ENCODE measurements at places on chromosomes 6 and 20.
A peak's percentile ranks its signal among the peaks of the same experiment; 100 is the strongest.

DNA sequence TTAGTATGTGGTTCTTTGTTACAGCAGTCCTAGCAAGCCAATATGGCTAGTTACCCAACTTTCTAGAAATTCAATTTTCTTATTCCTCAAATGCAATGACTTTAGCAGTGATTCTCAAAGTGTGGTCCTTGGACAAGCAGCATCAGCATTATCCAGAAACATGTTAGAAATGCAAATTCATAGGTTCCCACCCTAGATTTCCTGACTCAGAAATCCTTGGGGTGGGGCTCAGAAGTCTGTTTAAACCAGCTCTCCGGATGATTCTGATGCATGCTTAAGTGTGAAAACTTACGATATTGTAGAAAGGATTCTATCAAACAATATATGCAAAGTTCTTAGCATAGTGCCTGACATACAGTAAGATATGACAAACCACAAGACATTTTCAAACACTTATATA lies 757.1 kb downstream of the DHX35 start:
- no peak for DNase-seq

- peak; percentile 82 for DNase-seq
These were observed 55.0 kb downstream of the TRIM38 start for GRCh38 chr6:26017632-26017966.

- DNase-seq, result peak; percentile 53
These were observed 24.4 kb downstream of the PLCB1 start for GRCh38 chr20:8156235-8157079.

GRCh38 chr20:12219798-12220197 lies 302.1 kb downstream of the BTBD3 start:
- no peak for DNase-seq

- DNase-seq, result peak; percentile 13
These were observed 69.0 kb upstream of the CCN2 start for GRCh38 chr6:132020138-132020581.

GRCh38 chr20:61691978-61692377 lies 373.7 kb downstream of the TAF4 start:
- DNase-seq, result no peak

DNA sequence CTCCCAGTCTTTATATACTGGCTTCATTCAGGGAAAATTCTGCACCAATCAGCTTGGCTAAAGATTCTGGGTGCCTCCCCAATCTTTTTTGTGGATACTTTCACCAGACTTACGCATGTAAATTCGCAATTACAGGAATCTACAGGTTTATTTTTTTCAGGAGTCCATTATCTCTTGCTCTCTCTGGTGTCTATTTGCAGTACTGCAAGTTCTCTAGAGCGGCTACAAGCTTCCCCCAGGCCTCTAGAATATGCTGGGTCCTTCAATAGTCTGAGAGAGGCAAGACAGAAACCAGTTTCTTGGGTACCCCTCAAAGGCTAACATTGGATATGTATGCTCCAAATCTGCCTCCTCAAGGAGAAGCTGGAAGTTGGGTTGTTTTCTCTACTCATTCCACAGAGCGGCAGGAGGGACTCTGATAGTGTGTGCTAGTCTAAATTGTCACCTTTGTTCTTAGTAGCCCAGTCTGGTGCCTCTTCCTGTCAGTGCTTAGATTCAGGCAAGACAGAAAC lies 58.5 kb downstream of the SUN5 start:
- peak; percentile 60 for DNase-seq

DNA sequence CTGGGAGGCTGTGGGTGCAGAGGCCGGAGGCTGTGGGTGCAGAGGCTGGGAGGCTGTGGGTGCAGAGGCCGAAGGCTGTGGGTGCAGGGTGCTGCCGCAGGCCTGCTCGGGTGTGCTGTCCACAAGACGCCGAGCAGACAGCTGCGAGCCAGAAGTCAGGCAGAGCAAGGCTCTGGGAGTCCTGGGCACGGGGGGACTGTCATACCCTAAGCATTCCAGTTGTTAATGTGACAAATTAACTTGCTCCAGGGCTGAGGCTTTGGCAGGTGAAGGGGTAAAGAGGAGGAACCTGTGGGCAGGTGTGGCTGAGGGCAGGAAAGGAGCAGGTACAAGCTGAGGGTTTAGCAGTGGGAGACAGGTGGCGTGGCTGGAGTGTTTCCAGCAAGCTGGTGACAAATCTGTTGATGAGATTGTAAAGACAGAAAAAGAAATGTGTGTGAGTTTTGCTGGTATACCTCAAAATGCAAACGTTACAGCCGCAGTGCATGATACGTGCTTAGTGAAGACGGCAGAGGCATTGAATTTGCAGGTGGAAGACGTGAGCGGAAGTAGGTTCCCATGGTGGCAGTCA lies 14.2 kb upstream of the ADRM1 start:
- no peak for DNase-seq

DNA sequence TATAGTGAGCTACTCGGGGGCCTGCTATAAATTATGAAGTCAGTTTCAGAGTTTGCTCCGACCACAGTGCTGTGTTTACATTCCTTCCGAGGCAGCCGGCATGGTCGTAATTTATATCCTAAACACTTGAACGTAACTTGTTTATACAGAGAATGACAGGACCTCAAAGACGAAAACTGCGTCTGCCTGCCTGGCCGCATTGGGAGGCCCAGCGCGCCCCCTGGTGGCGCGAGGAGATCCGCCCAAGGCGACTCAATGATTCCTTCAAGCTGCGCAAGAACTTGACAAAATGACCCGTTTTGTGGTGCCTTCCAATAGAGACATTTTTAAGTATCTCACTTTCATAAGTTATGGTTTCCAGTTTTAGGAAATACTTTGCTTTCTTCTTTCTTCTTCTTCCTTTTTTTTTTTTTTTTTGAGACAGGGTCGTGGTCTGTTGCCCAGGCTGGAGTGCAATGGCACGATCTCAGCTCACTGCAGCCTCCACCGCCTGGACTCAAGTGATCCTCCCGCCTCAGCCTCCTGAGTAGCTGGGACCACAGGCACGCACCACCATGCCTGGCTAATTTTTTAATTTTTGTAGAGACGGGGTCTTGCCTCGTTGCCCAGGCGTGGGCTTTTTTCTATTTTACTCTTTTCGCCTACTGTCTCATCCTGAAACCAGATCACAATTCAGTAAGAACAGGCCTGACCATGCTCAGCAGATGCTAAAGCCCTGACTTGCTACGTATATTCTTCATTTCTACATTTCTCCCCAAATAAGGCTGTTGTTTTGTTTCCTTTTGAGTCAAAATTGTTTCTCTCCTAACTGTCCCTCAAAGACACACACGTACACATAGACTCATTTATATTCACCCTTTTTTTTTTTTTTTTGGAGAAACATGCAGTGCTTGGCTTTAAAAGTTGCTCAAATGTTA lies 7.8 kb downstream of the FOXF2 start:
- DNase-seq, result peak; percentile 95

DNA sequence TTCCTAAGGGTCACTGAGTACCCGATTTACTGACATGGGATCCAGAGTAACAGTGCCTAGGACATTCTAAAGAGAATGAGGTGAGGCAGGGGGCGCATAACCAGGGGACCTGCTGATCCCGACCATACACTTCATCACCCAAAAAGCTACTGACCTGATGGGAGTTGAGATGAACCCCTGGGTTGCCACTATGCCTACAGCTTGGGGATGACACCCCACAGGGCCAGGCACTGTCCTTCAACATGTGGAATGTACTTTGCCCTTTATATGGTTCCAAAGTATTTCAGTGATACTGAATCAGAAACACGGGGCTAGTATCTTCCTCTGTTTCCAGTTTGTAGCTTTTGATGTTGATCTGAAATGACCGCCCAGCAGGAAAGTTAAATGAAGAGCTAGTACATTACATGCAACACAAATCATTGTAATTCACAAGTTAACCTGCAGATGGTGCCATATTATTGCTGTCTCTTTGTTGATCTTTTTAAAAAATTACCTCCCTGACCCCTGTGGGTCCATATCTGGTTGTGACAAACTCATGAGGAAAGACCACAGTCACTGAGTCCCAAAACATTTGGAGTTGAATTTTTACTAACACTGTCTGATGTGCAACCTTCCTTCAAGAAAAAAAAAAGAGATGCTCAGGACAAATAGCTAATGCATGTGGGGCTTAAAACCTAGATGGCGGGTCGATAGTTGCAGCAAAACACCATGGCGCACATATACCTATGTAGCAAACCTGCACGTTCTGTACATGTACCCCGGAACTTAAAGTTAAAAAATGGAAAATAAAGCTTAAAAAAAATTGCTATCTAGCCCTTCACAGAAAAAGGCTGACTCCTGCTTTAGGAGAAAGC lies 42.7 kb upstream of the GCNT2 start:
- peak; percentile 75 for DNase-seq

DNA sequence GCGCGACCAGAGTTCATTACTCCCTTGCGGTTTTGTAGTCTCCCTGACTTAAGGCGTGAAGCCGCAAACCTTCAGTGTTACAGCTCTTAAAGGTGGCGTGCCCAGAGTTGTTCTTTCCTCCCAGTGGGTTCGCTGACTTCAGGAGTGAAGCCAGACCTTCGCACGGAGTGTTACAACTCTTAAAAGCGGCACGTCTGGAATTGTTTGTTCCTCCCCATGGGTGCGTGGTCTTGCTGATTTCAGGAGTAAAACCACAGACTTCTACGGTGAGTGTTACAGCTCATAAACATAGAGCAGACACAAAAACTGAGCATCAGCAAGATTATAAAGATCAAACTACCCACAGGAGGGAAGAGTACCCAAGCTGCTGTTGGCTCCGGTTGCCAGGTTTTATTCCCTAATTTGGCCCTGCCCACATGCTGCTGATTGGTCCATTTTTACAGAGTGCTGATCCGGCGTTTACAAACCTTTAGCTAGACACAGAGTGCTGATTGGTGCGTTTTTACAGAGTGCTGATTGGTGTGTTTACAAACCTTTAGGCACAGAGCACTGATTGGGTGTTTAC lies 10.4 kb downstream of the TMEM14C start:
- DNase-seq, result no peak

DNA sequence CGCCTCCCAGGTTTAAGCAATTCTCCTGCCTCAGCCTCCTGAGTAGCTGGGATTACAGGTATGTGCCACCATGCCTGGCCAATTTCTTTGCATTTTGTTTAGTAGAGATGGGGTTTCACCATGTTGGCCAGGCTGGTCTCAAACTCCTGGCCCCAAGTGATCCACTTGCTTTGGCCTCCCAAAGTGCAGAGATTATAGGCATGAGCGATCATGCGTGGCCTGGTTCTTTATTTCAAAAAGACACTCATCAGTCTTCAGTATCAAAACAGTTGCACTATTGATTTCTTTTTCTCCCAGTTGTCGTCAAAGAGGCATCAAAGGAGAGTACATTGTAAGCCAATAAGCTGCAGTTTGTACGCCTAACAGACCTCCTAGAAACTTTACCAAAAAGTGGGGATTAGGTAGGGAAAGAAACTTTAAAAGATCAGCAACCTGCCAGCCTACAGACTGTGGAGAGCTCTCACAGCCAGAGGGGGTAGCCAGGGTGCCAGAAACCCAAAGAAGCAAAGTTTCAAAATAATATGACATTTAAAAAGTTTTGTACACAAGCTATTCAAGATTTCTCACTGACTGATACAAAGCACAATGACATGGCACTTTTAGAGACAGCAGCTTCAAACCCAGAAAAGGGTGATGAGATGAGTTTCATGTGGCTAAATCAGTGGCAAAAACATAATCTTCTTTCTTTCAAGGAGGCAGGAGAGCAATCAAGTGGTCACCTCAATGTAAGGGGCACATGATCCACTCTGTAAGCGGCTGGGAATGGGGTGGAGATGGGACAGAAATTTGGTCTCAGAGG lies 83.0 kb upstream of the RALY start:
- no peak for DNase-seq

- DNase-seq, result no peak
These were observed 121.4 kb upstream of the NRSN1 start for GRCh38 chr6:24004659-24005058.

GRCh38 chr6:55833284-55833683 lies 42.1 kb downstream of the BMP5 start:
- no peak for DNase-seq

DNA sequence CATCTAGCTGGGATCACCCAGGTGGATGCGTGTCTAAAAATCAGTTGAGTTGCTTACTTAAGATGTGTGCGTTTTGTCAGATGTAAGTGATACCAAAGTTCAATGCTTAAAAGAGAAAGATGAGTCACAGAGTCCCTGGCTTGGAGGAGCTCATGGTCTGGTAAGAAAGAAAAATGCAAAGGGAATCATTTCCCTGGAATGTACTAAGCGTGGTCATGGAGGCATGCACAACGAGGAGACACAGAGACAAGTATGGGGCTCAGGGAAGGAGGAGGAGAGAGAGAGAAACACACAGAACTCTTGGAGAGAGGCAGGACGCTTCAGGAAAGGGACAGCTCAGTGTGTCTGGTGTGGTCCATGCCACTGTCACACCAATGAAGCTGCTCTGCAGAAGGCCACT lies 186.9 kb upstream of the GMDS start:
- DNase-seq, result peak; percentile 95

DNA sequence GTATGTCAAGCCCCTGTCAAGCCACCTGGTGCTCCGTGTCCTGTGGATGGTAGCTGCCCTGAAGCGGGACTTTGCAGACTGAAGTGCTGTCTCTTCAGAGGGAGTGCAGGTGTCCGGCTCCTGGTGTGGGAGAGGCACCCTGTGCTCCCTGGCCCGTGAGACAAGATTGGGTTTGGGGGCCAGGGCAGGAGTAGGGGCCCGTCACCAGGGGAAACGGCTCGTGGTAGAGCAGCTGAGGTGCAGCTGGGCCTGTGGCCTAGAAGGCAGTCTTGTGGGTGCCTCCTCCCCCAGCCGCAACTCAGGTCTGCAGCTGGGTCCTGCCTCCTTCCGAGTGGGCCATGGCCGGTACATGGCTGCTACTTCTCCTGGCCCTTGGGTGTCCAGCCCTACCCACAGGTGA lies at the start of gene PTCRA:
Gene PTCRA, plus strand, starts transcription at position 322 of the 400 bp plus-strand sequence. Its CDS starts 17 bp downstream, at position 339.
- DNase-seq, result no peak

DNA sequence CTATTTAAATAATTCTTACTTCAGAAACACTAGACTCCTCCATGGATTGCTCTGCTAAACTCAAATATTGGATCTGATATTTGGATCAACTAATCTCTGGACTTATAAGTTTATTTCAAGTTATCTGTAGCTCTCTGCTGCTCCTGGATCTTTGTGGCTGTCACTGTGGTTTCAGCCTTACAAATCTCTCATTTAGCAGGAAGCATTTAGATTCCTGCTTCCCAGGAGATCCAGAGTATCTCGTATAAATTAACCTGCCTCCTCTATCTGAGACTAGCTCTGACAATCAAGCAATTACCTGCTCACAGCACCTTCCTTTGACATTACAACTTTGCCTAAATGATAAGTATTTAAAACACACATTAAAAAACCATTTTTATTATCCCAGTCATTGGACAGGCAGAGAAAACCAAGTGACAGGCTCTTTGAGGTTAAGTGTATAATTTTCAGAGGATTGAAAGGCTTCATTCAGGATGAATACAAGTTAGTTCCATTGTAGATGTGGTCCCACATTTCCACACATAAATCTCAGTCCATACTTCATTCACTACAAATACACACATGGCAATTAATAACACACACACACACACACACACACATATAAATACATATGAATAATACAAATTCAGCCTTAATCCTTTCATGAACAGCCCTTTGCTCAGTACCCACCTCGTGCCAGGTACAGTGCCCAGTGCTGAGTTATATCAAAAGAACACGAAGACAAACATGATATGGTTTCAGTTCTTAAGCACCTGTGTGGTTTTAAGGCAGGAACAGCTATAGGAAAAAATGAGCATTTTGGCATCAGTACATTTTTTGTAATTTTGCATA lies 55.5 kb upstream of the PLCB1 start:
- DNase-seq, result no peak
